ENCODE measurements at places on chromosomes 2 and 18.
A peak's percentile ranks its signal among the peaks of the same experiment; 100 is the strongest.

GRCh38 chr2:20011276-20012031 lies 1.0 kb downstream of the MATN3 start:
- DNase-seq = no peak

GRCh38 chr18:63477200-63477599 lies 442 bp downstream of the SERPINB5 start:
- no peak for DNase-seq

GRCh38 chr18:28560331-28560730 lies 383.4 kb upstream of the CDH2 start:
- no peak for DNase-seq

GRCh38 chr2:3282056-3282998 lies 95.3 kb downstream of the EIPR1 start:
- DNase-seq = no peak

- DNase-seq = no peak
These were observed 170.7 kb upstream of the ERBB4 start for GRCh38 chr2:212709280-212709679.

GRCh38 chr2:114056294-114057143 lies 166.6 kb downstream of the ACTR3 start:
- DNase-seq = no peak

- DNase-seq = peak; percentile 66
These were observed 32.2 kb downstream of the TMEFF2 start for GRCh38 chr2:192162392-192163042.

DNA sequence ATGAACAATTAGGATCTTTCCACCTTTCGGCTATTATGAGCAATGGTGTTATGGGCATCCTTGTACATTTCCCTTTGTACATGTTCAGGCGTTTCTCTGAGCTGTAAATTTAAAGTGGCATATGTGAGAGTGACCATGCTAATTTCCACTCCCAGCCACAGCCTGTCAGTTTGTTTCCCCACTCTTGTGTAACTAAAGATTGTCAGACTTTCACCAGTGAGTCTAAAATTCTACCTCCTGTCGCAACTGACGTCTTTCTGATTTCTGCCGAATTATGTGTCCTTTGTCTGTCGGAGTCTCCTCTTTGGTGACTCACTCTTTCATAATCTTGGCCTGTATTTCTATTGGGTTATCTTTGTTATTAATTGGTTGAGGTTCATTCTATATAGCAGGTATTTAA lies 50.7 kb downstream of the TRAPPC12 start:
- no peak for DNase-seq

DNA sequence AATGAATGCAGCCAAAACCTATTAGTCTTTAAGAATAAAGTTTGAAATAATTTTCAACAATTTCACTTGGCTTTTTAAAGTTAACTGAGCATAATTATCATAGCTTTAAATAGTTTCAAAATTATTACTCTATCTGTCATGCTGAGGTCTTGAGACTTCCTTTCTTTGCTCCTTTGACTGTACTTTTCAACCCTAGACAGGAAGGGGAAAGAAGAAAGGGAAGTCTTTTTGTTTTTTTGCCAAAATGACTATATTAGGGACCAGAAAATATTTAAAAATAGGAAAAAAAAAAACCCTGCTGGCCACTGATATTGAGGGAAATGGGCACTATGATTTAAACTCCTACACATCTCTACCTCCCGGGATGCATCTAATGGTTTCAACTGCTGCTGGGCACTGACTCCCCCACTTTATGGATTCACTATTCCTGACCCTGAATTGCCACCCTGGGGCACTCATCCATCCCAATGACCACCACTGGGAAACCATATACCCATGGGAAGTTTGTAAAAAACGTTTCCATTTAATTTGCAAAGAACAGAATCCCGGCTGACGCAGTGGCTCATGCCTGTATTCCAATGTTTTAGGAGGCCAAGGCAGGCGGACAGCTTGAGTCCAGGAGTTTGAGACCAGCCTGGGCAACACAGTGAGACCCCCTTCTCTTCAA lies 50.5 kb downstream of the GAREM1 start:
- no peak for DNase-seq

DNA sequence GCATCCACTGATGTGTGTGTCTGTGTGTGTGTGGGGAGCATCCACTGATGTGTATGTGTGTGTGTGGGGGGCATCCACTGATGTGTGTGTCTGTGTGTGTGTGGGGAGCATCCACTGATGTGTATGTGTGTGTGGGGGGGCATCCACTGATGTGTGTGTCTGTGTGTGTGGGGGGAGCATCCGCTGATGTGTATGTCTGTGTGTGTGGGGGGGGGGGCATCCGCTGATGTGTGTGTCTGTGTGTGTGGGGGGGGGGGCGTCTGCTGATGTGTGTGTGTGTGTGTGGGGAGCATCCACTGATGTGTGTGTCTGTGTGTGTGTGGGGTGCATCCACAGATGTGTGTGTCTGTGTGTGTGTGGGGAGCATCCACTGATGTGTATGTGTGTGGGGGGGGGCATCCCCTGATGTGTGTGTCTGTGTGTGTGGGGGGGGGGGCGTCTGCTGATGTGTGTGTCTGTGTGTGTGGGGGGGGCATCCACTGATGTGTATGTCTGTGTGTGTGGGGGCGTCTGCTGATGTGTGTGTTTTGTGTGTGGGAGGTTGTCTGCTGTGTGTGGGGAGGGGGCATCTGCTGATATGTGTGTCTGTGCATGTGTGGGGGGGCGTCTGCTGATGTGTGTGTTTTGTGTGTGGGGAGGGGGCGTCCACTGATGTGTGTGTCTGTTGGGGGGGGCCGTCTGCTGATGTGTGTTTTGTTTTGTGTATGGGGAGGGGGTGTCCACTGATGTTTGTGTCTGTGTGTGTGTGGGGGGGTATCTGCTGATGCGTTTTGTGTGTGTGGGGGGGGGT lies 125.9 kb downstream of the NFATC1 start:
- peak; percentile 9 for DNase-seq

- DNase-seq = no peak
These were observed 278.6 kb upstream of the KYNU start for GRCh38 chr2:142598846-142599245.

GRCh38 chr18:52311331-52311730 lies 28.7 kb upstream of the DCC start:
- DNase-seq = no peak

GRCh38 chr18:46341986-46342525 lies 237.9 kb downstream of the HAUS1 start:
- DNase-seq = no peak

DNA sequence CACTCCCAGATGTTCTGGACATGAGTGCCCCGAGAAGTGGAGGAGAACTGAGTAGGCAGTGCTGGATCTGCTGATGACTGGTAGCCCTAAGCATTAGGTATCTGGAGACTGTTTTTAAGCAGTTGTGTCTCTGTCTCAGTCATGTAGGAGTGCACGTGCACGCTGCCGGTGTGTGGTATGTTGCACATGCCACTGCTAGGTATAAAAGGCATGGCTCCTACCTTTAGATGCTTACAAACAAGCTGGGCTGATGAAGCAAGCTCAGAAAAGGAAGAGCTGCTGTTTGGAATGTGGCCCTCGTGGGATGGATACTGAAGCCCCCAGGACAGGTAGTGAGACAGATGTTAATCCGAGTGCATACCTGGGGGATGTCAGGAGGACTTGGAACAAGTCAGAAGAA lies 49.1 kb downstream of the HK2 start:
- DNase-seq = no peak

- no peak for DNase-seq
These were observed 89.7 kb upstream of the CNTNAP5 start for GRCh38 chr2:123935405-123935804.

DNA sequence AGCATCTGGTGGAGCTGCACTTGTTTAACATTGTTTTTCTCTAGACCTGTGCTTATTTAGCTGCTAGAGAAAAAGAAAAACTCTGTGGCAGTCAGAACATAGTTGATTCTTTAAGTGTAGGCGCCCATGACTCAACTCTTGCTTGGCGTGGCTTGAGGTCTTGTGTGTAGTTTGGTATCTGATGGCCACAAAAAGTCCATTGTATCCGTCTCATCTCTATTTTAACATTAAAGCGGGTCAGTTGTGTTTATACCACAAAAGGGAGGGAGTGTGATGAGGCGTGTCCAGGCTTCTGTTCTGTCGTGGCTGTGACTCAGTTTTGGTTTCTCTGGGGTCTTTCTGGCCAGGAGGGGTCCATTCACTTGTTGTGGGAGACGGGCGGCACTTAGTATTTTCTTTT lies 24.2 kb upstream of the UGT1A8 start:
- no peak for DNase-seq

GRCh38 chr18:77461062-77461688 lies 211.5 kb downstream of the GALR1 start:
- no peak for DNase-seq

DNA sequence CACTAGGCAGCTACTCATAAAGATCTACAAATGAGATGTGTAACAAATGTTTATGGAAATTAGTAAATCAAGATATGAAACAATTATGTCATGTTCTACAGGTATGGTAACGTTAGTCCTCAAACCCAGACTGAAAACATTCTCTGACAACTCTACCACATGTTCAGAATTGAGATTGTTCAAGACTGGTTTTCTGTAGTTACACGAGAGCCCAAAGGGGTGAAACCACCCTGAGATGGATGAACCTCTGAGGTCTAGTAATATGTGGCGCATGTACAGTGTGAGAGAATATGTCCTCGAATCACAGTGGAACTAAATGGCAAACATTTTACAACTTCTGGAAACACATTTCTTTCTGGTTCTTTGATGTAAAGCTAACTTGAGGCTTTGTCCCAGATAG lies 614.3 kb downstream of the ZEB2 start:
- DNase-seq = no peak

GRCh38 chr2:177296040-177296439 lies 31.5 kb upstream of the NFE2L2 start:
- no peak for DNase-seq

DNA sequence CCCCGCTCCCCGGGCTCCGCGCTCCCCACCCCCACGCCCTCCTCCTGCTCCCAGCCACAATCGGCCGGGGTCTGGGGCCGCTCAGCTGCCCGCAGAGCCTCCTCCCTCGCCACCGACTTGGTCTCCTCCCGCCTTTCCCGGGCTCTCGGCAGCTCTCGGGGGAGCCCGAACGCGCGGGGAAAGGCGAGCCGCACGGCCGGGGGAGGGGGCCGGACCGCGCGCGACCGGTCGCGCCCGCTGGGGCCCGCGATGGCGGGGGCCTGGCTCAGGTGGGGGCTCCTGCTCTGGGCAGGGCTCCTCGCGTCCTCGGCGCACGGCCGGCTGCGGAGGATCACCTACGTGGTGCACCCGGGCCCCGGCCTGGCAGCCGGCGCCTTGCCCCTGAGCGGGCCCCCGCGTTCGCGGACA lies 327 bp downstream of the LTBP1 start:
- DNase-seq = peak; percentile 74

- DNase-seq = no peak
These were observed 135.9 kb downstream of the VAPA start for GRCh38 chr18:10049747-10050146.

- no peak for DNase-seq
These were observed 262.8 kb downstream of the KCNE4 start for GRCh38 chr2:223314811-223315210.

DNA sequence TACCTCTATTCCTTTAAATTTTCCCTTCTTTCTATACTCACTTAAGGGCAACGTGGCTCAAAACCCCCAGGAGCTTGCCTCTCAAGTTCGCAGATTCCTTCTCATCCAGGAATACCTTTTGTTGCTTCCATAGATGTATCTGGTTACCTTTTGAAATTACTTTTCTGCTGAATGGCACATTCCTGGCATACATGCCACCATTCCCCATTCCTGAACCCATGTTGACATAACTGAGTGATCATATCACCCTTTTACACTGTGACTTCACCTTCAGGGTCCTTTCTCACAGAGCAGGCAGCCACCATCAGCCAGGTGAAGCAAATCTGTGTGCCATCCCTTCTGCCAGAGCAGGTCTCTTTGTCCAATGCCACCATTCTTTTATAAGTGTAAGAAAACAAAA lies 615.8 kb downstream of the ARHGAP15 start:
- DNase-seq = no peak

- DNase-seq = no peak
These were observed 60.3 kb downstream of the MYCN start for GRCh38 chr2:16000642-16001041.

DNA sequence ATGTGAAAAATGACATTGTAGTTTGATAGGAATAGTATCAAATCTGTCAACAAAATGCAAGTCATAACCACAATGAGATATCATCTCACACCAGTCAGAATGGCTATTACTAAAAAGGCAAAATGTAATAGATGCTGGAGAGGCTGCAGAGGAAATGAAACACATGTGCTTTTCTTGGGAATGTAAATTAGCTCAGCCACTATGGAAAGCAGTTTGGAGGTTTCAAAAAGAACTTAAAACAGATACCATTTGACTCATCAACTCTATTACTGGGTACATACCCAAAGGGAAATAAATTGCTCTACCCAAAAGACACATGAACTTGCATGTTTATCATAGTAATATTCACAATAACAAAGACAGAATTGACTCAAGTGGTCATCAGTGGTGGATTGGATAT lies 572.6 kb downstream of the TRIB2 start:
- no peak for DNase-seq

DNA sequence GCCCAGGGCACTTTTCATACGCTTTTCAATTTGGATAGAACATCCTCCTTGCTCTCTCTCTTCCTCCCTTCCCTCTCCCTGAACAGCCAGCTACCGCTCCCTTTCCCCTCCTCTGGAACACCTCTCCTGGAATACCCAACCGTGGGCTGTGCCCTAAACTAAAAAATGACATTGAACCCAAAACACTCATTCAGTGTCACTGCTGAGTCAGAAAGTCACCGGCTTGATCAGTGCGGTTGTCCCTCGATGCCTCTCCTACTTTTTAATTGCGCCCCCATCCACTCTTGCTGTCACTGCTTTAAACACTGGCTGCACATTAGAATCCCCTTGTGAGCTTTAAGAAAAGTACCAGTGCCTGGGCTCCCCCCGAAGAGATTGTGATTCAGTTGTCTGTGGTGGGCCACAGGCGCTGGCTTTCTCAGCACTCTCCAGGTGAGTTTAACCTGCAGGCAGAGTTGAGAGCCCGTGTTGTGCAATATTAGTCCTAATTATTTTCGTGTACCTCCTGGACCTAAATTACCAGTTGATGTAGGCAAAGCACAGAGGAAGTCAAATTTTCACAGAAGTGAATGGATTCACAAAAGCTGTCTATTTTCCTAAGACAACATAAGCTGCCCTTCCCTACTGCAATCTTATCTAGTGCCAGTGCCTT lies 302.0 kb downstream of the PRKCE start:
- no peak for DNase-seq

DNA sequence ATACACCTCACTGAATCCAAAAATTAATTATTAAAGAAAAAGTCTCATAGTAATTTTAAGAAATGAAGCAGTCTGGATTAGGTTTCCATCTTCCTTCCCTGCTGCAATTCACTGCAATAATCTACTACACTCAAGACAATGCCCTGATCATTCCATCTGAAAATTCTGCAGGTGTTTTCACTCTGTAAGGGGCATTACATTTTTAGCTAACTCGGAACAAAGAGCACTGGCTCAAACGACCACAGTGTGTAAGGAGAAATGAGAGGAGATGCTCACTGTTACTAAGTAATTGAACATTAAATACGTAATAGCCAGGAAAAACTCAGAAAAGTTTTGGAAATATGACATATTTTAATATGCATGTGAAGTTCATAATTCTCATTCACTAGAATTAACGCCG lies 1.3 kb downstream of the B4GALT6 start:
- no peak for DNase-seq
